ENCODE measurements at places on chromosomes 16 and 17. TPM values are rescaled to one million over a fixed set of nuclear protein-coding genes. Genes with fewer than 3 reads are reported as not detected.

GRCh38 chr16:67183-67791 is 5.1 kb downstream of the RHBDF1 start:
- no peak for DNase-seq

DNA sequence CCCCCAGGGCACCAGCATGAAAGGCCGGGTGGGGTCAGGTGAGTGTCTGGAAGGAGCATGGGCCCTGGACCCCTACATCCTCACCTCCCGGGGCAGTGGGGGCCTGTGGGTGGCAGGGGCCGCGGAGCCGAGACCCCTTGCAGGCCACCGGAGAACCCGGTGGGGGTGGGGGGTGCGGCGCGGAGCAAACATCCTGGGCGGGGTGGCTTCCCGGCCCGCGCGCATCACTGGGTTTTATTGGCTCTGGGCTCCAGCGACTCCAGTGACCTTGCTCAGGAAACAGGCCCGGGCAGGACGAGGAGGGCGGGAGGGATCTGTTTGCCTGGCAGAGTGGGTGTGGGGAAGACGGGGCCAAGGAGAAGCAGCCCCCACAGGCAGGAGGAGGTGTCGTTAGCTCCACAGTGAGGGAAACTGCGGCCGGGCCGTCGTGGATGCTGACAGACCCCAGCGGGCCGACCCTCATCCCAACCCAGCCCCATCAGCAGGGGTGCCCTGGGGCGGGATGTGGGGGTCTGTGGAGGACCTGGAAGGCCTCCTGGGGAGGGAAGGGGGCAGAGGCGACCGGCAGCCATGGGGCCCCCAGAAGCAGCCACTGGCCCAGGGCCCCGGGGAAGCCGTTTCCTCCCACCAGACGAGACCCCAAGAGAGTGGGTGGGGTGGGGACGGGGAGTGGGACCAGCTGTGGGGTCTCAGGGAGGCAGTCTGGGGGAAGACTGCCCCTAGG is 10.6 kb downstream of the SSTR5 start:
- no peak for DNase-seq

DNA sequence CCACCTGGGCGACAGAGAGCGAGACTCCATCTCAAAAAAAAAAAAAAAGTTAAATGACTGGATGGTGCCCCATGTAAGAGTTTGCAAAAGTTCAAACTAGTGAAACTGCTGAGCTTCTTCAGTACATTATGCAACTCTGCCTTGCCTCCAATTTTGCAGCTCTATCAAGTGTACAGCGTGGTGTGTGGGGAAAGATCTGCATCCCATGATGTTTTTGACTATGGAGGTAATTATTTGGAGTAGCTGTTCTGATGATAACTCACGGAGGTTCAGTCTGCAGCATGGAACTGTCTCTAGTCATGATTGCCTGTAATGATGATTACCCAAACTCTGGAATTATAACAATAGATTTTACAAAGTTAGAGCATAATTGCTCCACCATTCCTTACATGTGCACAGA is 149.6 kb downstream of the PITPNC1 start:
- no peak for DNase-seq

GRCh38 chr17:56675876-56676660 is 82.6 kb downstream of the NOG start:
- DNase-seq: no peak

- DNase-seq: no peak
Observed at GRCh38 chr17:50326831-50327364, 19.0 kb upstream of the XYLT2 start.

DNA sequence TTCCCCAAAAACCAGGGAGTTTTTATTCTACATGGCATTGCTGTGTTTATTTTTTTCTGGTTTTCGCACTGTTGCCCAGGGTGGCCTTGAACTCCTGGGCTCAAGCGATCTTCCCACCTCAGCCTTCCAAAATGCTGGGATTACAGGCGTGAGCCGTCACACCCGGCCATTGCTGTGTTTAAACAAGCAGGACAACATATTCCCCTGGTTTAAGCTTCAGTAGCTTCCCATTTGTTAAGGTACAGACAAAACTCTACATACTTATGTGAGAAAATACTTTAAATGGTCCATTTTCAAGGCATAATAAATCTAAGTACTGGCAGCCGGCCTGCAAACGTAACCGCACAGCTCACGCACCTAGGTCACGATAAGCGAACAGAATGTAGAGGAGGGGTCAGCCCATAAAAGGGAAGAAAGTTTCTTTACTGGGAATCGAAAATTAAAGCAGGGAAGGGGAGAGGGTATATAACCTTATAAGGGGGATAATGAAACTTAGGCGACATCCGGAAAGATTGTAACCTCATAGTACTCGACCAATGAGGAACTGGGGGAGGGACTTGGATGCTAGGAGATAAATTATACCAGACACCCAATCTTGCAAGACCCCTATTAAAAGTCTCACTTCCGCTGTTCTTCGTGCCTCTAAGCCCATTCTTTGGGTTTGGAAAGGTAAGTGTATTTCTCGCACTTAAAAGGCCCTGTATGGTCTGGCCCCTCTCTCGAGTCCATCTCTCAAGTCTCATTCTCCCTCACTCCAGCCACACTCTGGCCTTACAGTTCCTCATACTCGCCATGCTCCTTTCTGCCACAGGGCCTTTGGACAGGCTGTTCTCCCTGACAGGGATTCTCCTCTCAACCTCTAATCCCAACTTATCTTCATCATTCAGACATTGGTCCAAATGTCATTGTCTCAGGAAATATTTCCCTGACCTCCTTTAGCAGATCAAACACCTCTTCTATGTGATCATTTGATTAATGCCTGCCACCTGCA is 59.2 kb downstream of the TEX14 start:
- DNase-seq: no peak

DNA sequence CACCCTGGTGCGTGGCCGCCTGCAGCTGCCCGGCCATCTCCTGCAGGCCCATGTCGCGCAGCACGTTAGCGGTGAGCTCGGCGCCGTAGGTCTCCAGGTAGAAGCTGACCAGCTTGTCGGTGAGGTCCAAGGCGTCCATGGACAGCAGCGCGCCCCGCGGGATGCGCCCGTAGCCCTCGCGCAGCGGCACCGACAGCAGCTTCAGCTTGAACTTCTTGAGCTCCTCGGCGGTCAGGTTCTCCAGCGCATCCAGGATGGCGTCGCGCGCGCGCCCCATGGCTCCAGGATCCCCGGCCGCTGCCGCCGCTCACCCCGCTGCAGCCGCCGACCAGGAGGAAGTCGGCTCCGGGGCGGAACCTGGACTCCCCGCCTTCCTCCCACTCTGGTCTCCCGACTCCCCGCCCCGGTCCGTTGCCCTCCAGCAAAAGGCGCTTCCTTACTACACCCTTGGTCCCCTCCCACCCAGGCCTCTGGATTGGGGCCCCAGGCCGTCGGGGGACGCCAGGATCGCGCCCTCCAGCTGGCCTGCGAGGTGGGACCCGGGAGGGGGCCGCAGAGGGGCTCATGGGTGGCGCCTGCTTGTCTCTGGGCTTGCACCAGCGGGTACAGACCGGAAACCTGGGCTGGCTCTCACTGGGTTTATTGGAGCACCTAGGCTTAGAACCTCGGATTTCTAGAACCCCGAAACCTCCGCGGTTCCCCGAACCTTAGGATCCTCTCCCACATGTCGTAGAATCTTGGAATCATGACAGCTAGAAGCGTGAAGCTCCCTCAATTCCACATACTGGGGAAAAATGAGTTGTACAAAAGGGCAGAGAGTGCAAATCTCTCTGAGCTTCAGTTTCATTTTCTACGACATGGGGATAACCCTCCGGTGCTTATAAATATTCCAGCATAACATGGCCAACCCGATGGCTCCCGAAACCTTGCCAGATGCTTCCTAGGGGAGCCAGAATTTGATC is at the start of gene PYCARD:
Gene PYCARD (minus strand): TSS at position 347 of the 962 bp plus-strand sequence. CDS start 70 bp downstream, at position 277.
- peak; percentile 81 for DNase-seq

- DNase-seq: no peak
Observed at GRCh38 chr17:48834973-48835372, 4.1 kb downstream of the CALCOCO2 start.

DNA sequence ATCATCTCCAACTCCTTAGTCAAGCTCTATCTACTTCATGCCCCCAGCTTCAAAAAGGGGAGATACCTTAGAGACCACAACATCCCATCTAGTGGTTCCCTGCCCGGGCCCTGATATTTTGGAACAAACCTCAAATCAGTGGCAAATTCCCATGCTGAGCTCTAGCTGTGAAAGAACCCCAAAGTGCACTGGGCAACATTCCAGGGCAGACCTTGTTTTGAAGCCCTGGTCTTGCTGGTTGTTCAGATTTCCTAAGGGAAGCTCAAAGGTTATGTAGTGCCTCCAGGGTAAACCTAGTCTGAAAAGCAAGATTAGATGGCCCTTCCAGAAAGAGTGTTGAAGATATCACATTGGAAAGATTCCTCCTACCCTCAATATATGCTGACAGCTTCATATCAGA is 16.3 kb downstream of the FAM117A start:
- DNase-seq: no peak

Gene FZD2
- total RNA-seq: 2.5 TPM

Gene TEKT5
- not detected for total RNA-seq

Gene HS3ST3A1
- 3.7 TPM for total RNA-seq

Gene AIPL1
- not detected for total RNA-seq

Gene CDRT15L2
- not detected for total RNA-seq
